ENCODE measurements at places on chromosomes 7 and 10. TPM values are rescaled to one million over a fixed set of nuclear protein-coding genes. Genes with fewer than 3 reads are reported as not detected.

Gene FGFBP3
- 0.91 TPM for total RNA-seq

Gene CREB5
- 9.7 TPM for total RNA-seq

GRCh38 chr7:105524840-105525239, 2.8 kb upstream of the PUS7 start:
- DNase-seq = no peak
- H3K27ac ChIP-seq = no peak overlapping the region
- no peaks in the 10 kb centered on the region for H3K27me3 ChIP-seq

- no peak for DNase-seq
- no peaks in the 10 kb centered on the region for H3K27me3 ChIP-seq
- H3K4me3 ChIP-seq = no peak overlapping the region
- H3K27ac ChIP-seq = no peak overlapping the region
- no peaks in the 10 kb centered on the region for H3K36me3 ChIP-seq
Observed at GRCh38 chr7:79681454-79681853, 228.0 kb upstream of the MAGI2 start.

DNA sequence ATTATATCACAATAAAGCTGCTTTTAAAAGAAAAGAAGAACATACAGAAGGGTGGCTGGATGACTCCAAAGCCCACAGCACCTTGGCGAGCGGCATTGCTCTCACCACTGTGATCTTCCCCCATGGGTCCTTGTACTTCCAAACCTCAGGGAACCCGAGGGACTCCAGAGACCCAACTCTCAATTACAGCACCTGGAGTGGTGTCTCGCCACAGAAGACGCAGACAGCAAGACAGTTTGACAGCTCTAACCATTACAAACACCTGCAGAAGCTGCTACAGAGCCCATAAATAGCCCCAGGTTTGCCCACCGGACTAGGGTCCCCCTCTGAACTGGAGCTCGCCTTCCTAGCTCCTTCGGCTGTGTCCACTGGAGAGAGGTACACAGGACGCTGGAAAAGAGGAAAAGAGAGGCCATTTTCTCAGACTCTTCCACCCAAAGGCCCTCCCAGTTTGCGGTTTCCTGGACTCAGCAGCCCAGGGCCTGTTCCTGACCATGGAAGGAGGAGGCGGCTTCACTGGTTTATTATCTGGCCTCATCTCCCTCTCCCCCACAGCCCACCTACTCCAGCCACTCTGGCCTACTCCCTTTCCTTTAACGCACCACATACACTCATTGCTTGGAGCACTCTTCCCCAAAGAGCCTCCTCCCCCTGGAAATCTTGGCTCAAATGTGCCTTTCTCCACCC, 1.9 kb downstream of the PIK3AP1 start:
- DNase-seq = no peak
- H3K4me1 ChIP-seq = peaks cover 29% of the 10 kb centered on the region
- no peaks in the 10 kb centered on the region for H3K27me3 ChIP-seq
- peak overlapping the region; percentile 52 for H3K27ac ChIP-seq
- no peaks in the 10 kb centered on the region for H3K36me3 ChIP-seq
- peak overlapping the region; percentile 72 for H3K4me3 ChIP-seq

DNA sequence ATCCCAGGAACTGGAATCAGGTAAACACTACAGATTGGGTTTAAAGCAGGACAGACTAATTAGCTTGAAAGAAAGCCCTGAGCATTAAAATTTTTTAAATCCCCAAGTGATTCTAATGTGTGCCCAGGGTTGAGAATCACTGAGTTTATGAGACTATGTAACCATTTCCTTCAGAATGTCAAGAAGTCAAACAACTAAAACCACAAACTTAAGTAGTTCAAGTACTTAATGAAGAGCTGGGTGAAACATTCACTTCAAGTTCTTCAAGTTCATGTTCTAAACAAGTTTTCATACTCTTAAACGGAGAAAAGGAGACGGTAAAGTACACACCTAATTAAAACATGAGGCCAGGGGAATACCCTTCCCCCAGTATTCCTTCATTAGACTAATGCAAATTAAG, 28.2 kb upstream of the TLL2 start:
- no peaks in the 10 kb centered on the region for H3K27me3 ChIP-seq
- no peak overlapping the region for H3K27ac ChIP-seq
- H3K4me1 ChIP-seq = no peaks in the 10 kb centered on the region
- no peak for DNase-seq
- H3K36me3 ChIP-seq = no peaks in the 10 kb centered on the region

DNA sequence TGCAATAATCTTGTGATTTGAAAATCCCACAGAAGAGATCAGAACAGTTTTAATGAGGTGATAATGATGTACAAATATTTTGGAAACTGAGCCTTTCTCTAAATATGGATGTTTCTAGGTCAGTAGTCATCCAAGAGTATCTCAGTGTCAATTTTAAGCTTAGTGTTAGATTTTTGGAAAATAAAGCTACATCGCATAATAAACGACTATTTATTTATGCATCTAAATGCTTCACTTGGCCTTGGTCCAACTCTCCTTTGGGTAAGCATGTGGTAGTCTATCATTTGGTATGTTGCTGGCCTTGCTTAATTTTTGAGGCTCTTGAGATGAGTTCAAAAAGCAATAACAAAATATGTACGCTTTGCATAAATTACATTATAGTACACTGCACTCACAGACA, 5.4 kb upstream of the PPP1R9A start:
- H3K4me1 ChIP-seq = no peaks in the 10 kb centered on the region
- H3K4me3 ChIP-seq = no peak overlapping the region
- H3K36me3 ChIP-seq = no peaks in the 10 kb centered on the region
- DNase-seq = no peak
- H3K27me3 ChIP-seq = no peaks in the 10 kb centered on the region

GRCh38 chr7:88449410-88449809, 142.7 kb upstream of the STEAP4 start:
- no peaks in the 10 kb centered on the region for H3K27me3 ChIP-seq
- H3K27ac ChIP-seq = no peak overlapping the region
- H3K4me3 ChIP-seq = no peak overlapping the region

DNA sequence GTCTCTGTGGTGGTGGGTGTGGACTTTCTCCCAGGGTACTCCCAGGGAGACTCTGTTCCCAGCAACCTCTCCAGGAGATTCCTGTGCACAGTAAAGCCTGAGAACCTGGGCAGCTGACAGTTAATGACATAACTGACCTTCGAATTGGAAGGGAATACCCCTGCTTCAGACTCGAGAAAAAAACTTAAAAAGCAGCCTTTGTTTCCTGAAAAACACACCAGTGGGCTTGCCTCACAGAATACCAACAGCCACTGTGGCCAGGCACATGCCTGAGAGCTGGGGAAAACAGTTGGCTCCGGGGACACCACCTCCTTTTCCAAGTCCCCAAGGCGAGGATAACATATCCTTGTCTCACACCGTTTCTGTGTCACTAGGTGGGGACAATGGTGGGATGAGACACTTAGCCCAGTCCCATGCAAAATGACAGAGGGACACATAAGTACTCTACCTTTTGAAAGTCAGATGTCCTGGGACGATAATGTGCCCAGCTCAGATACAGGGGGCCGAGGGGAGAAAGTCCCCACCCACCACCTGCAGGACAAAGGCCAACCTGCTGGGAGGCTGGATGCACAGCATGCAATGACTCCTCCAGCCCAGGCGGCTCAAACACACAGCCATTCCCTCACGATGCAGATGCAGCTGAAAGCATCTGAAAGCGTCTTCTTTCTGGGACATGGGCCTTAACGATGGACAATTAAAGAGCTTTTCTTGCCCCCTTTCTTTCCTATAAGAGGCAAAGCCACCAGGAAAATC, 65.6 kb downstream of the HIPK2 start:
- H3K27me3 ChIP-seq = no peaks in the 10 kb centered on the region
- H3K27ac ChIP-seq = no peak overlapping the region
- peak; percentile 76 for DNase-seq
- peaks cover 7% of the 10 kb centered on the region for H3K4me1 ChIP-seq
- H3K36me3 ChIP-seq = no peaks in the 10 kb centered on the region

DNA sequence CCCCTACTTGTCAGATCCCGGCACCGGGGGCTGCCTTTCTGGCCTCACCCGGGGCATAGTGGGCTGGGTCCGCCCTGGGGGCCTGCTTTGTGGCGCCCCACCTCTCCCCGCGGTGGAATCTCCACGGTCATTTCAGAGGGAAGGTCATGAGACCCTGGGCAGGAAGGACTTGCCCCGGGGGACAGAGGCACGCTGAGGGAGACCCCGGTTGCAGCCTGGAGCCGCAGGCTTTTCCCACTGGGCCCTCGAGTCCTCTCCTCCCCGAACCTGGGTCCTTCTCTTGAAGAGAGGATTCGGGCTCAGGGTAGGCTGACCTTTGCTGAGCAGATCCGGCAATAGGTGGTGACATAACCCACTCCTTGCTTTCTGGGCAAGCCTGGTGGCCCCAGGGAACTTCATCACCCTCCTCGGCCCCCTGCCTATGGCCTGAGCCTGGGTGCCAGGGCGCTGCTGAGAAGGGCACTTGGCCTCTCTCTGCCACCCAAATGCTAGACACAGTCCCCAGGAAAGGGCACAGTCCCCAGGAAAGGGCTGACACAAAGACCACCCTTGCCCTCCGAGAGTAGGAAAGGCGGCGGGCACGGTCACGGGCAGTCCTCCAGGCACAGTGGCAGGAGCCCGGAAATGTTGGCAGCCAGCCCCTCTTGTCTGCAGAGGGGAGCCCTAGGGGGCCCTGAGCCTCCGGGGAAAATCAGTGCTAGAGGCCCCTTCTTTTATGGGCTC, 36.2 kb downstream of the FKBP6 start:
- no peak overlapping the region for H3K27ac ChIP-seq
- no peaks in the 10 kb centered on the region for H3K36me3 ChIP-seq
- H3K4me3 ChIP-seq = no peak overlapping the region
- H3K27me3 ChIP-seq = no peaks in the 10 kb centered on the region
- no peak for DNase-seq
- H3K4me1 ChIP-seq = no peaks in the 10 kb centered on the region

GRCh38 chr7:98322331-98323270, 41.1 kb downstream of the BRI3 start:
- no peaks in the 10 kb centered on the region for H3K4me1 ChIP-seq
- no peak for DNase-seq
- no peaks in the 10 kb centered on the region for H3K27me3 ChIP-seq
- no peak overlapping the region for H3K27ac ChIP-seq
- H3K36me3 ChIP-seq = no peaks in the 10 kb centered on the region
